ENCODE measurements at places on chromosomes 12 and 14.

GRCh38 chr14:36021030-36021422 is 155.5 kb downstream of the PTCSC3 start:
- DNase-seq, result no peak

DNA sequence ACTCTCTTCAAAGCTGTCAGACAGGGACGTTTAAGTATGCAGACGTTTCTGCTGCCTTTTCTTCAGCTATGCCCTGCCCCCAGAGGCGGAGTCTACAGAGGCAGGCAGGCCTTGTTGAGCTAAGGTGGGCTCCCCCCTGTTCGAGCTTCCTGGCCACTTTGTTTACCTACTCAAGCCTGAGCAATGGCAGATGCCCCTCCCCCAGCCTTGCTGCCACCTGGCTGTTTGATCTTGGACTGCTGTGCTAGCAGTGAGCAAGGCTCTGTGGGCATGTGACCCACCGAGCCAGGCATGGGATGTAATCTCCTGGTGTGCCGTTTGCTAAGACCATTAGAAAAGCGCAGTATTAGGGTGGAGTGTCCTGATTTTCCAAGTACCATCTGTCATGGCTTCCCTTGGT is 900.4 kb upstream of the MDGA2 start:
- no peak for DNase-seq

DNA sequence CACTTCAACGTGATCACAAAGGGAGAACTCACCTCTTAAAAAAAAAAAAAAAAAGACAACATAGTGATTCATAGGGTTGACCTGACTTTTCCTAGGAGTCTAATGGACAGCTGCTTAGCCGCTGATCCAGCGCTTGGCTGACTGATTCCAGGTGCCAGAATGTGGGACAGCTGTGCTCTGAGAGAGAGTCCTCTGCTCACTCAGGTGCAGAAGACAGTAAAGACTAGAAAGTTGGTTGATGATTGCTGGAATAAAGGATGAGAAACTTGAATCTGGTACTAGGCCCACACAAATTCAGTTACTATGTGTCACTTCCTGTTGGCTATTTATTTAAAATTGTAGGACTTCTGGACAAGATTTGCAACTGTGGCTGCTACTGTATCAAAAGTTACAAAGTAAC is 229.4 kb downstream of the CHST11 start:
- DNase-seq, result no peak

DNA sequence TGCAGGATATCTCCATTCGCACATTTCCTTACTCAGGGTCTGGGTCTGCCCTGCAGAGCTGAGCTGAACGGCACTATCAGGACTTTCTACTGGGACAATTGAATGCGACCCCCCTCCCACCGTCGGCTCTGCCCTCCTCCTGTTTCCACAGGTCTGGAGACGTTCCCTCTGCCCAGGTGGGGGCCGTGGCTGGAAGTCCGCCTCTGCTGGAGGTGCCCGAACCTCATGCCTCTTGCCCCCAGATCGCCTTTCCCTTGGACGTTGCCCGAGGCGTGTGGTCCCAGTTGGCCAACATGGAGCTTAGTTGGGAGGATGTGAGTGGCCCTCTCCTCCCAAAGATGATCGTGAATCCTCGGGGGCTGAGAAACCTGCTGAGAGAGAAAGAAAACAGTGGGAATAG is 21.2 kb upstream of the KLC1 start:
- no peak for DNase-seq

- DNase-seq, result no peak
Observed at GRCh38 chr12:125310461-125310860, 245.2 kb downstream of the AACS start.

DNA sequence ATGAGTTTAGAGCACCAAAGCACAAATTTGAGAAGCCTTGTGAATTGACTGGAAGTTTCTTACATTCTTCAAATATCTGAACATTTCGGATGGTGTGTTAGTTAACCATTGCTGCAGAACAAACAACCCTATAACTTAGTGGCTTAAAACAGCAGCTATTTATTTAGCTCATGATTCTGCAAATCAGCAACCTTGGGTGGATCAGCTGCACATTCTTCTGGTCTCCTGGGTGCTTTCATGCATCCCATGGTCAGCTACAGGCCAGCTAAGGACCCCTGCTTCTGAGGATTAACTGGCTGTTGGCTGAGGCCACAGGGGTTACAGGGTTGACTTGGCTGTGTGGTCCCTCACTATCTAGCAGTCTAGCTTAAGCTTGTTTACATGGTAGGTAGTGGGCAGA is 114.0 kb upstream of the HIF1A start:
- DNase-seq, result no peak

GRCh38 chr12:96879301-96879700 is 27.8 kb upstream of the NEDD1 start:
- no peak for DNase-seq

- no peak for DNase-seq
Observed at GRCh38 chr14:102699416-102700110, 77.7 kb upstream of the TRAF3 start.

GRCh38 chr14:23361763-23362162 is 3.2 kb downstream of the EFS start:
- DNase-seq, result no peak

DNA sequence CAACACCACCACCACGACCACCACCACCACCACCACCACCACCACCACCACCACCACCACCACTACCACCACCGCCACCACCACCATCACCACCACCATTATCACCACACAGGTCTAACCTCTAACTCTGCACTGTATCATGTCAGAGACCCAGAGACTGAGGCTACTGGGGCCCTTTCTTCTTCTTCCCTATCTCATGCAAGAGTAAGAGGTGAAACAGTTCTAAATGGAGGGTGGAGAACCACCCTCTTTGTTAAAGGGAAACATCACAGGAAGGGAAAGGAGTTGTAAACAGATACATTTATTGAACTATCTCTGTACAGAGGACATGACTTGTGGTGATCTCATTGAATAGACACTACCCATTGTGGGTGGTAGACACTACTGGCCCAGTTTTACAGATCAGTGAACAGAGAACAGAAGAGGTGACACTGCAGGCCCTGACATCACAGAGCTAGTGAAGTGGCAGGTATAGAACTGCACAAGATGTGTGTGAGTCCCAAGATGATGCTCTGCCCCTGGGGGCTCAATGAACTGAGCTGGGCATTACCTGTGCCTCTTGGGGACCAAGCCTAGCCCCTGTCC is 91.6 kb downstream of the FOXN3 start:
- no peak for DNase-seq
